ENCODE measurements at places on chromosomes 7 and 10.

GRCh38 chr10:62843600-62843999 lies 27.4 kb upstream of the EGR2 start:
- DNase-seq = no peak

DNA sequence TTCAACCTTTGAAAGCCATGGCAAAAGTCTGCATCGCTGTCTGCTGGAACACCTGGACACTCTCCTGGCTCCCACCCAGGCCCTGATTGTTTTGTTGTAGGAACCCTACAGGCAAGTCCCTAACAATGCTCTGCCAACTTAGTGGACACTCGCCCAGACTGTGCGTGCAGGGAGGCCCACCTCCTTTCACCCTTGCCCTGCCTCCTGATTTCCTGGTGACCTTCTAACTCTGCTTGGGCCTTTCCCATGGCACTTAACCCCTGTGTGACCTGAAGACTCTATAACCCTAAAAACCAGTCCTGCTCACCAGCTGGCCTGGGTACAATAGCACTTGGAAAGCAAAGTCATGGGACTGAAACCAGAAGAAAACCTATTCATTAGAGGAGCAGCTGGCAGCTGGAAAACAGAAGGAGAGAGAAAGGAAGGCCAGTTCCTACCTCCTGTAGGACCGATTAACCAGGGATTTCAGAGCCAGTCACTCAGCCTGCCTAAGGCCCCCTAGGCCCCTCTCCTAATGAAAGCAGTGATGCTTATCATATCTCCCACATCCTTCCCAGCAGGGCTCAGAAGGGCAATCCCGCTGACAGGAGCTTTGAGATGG lies 82.7 kb upstream of the KMT2E start:
- DNase-seq = peak; percentile 21

GRCh38 chr10:103740611-103741010 lies 114.8 kb downstream of the SH3PXD2A start:
- DNase-seq = no peak

DNA sequence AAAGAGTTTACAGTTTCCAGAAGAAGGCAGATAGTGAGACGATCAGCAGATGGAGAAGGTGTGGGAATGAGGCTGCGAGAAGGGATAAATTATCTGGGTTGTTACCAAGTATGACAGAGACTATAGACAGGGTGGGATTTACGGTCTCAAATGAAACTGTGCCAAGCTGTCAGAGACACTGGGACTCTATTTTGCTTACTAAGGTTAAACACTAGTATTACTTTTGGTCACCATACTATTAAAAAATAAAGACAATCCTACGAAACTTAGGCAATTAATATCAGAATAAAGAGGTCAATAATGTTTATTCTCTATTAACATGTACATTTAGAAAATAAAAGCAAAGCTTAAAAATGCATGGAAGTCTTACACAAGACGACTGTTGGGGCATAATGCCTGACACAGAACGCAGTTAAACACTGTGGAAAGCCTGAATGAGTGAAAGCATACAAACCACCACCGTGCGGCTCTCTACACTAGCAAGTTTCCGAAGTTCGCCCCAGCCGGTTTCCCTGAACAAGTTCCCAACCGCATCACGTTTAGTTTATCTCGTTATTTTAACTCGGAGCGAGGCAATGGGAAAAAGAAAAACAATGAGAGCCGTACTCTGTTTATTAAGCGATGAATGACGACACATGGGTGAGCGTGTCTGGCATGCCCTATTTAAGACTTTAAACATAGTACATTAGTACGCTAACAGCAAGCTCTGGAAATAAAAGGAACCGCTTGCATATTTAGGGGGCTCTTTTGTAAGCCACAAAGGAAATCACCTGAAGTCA lies 909 bp upstream of the CC2D2B start:
- peak; percentile 22 for DNase-seq

DNA sequence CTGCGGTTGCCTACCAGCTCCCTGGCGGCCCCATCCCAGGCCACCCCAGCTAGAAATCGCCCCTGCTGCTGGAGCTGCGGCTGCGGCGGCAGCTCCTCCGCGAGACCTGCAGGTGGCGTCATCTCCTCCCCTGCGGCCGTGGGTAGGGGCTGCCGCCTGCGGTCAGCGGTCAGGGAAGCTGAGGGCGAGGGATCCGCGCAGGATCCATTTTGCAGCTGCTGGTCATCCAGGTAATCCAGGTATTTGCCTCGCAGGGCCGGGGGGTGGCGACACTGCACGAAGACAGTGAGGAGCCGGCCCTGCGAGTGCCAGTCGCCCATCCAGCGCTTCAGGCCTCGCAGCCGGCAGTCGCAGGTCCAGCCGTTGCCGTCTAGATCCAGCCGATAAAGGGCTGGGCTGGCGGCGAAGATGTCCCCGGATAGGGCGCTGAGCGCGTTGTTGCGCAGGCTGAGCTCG lies 1.5 kb downstream of the TRIL start:
- DNase-seq = no peak

DNA sequence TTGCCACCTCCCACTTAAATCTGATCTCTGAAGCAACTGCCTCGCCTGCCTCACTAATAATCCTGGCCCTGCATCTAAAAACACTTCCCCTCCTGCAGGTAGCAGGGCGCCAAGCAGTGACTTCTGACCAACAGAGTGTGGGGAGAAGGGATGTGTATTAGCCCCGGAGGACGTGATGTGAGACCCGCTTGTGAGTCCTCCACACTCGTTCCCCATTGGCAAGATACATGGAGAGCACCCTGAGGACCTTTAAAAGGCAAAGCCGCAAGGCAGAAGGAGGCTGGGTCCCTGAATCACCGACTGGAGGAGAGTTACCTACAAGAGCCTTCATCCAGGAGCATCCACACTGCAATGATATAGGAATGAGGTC lies 6.1 kb upstream of the PILRA start:
- DNase-seq = no peak

- DNase-seq = no peak
Observed at GRCh38 chr7:38127216-38128207, 50.5 kb upstream of the STARD3NL start.

- no peak for DNase-seq
Observed at GRCh38 chr7:4800487-4800886, 25.1 kb downstream of the AP5Z1 start.

DNA sequence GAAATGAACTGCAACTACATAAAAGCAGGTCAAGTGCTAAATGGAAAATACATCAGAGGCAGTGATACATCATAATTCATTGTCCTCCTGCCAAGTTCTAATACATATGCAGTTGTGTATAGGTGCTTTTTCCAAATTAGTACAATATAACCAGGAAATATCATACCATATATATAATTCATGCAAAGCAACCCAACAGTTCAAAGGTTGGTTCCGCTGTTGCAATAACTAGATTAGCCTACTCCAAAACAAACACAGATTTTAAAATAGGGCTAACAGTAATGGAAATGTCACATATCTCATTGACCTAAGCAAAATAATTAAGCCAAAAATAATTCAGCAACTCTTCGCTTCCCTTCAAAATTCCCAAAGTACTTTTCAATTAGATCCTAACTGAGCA lies 88.9 kb upstream of the NEBL start:
- DNase-seq = no peak

GRCh38 chr10:85784792-85785191 lies 581.8 kb downstream of the GRID1 start:
- no peak for DNase-seq

DNA sequence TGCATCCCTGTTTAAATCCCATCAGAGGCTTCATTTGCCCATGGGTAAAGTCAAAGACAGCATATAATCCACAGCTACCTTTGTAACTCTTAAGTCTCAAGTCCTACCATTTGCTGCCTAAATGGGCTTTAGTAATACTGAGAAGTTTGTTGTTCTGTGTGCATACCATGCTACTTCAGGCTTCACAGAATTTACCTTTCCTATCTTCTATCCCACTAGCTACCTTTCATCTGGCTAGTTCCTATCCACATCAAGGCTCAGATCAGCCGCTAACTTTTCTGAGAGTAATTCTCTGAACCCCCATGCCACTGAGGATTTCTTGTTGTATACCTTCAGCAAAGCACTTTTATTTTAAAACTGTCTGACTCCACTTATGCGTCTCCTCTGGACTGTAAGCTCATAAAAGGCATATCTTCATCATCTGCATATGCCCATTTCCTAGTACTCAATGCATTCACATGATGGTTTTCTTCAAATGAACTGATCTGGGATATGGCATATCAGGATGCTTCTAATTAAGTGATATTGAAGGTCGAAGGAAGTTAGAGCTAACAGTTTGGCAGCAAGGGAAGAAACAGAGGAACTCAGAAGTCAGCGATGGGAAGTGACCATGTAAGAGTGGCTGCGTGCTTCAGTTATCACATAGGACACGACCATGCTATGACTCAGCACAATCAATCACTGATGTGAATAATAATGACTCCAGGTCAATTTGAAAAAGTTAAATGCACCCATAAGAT lies 283.9 kb upstream of the DKK1 start:
- no peak for DNase-seq

- DNase-seq = no peak
Observed at GRCh38 chr10:78648256-78648860, 420.4 kb upstream of the ZMIZ1 start.

GRCh38 chr10:132488231-132488821 lies 49.3 kb upstream of the INPP5A start:
- DNase-seq = no peak

GRCh38 chr7:43703573-43703972 lies 25.8 kb downstream of the COA1 start:
- DNase-seq = no peak

DNA sequence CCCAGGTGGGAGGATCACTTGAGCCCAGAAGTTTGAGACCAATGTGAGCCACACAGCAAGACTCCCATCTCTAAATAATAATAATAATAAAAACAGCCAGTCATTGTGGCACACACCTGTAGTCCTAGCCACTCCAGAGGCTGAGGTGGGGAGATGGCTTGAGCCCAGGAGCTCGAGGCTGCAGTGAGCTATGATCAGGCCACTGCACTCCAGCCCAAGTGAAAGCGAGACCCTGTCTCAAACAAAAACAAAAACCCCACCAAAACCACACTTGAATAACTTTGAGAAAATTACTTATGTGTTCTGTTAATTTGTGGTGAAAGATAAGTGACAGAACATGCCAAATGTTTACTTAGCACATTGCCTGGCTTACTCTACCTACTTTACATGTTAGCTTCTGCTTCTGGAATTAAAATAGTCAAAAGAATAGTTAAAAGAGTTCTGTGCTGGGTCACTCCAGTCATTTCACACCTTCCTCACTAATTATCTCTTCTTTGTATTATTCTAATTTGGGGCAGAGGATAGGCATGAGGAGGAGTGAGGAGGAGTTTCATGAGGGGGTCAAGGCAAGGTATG lies 9.8 kb downstream of the TMEM60 start:
- DNase-seq = no peak

- peak; percentile 17 for DNase-seq
Observed at GRCh38 chr10:71158902-71159301, 53.5 kb upstream of the UNC5B start.

DNA sequence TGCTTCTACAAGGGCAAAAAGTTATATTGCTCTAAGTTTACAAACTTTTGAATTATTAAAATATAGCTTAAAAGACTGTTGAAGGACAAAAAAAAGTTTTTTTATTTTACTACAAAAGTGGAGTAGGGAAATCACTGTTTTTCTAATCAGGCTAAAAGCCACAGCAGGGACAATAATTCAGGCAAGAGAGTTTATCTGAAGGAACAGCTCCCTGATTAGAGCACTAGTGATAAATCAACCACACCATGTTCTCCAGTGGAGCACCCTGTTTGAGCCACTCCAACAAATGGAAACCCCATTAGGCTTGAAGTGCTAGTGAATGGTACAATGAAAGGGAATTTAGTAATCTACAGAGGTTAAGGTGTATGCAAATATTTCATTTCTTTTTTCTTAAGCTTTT lies 357.1 kb downstream of the SEMA3D start:
- DNase-seq = no peak

- DNase-seq = no peak
Observed at GRCh38 chr7:6260291-6261187, 11.9 kb downstream of the CYTH3 start.

- DNase-seq = no peak
Observed at GRCh38 chr7:36058020-36058592, 94.9 kb upstream of the EEPD1 start.

GRCh38 chr10:6593241-6593671 lies 13.2 kb upstream of the PRKCQ start:
- DNase-seq = no peak

DNA sequence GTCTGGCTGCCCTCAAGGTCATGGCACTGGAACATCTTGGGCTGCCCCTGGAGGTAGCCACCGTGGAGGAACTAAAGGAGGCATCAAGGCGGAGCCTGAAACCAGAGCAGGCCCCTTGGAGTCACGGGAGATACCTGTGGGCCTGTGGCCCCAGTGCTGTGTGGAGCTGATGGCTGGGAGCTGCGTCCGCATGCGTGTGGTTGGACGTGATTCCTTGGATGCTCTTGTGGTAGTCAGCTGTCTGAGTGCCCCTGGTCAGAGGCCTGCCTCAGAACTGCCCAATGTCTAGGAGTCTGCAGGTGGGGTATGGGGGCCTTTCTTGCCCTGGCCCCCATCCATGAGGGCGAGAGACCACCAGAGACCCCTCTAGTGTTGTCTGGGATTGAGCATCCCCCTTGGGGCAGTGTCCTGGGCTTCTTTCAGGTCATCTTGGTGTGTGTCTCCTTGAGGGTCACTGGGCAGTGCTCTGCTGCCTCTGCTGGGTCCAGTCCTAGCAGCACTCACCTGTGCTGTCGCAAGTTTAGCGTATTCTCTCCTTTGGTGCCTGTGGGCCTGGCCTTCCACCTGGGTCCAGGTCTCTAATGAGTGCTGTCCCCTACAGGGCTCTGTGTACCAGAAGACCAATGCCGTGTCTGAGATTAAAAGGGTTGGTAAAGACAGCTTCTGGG lies 8.1 kb downstream of the PGAM2 start:
- DNase-seq = no peak

GRCh38 chr7:47304727-47305719 lies 276.9 kb downstream of the TNS3 start:
- no peak for DNase-seq

DNA sequence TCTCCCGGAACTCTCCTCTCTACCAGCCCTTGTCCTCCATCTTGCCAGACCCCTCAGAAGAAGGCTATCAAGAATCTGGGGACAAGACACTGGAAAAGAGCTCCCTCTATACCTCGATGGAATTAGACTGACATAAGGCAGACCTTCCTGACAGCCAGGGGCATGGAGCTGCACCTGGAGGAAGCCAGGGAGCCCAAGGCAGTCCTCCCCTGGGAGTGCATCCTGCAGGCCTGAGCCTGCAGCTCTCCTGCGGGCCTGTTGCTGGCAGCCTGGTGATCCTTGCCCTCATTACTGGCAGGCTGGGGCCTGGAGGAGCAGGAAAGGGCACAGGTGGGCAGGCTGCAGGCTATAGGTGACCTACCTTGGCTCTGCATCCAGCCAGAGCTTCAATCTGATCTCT lies 323.4 kb downstream of the GRID1 start:
- no peak for DNase-seq

DNA sequence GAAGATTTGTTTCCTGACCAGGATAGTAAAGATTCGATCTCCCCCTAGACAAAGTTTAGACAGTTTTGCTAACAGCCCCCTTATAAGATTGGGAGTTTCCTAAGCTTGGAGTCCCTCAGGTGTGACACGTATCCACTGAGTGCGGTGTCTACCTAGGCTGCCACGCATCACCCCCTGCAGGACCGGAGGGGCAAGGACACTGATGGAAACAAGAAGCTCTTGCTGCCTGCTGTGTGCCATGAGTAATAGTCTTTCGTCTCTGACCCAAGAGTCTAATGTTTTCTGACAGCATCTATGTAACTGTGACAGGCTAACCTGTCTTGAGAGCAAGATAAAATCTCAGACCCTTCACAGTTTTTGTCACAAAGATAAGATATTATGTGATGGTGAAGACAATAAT lies 173.5 kb downstream of the SEMA3E start:
- DNase-seq = no peak
